ENCODE measurements at places on chromosomes 6 and 20. TPM values are rescaled to one million over a fixed set of nuclear protein-coding genes. Genes with fewer than 3 reads are reported as not detected.
A peak's percentile ranks its signal among the peaks of the same experiment; 100 is the strongest.

GRCh38 chr6:92110403-92110802, 1309.0 kb downstream of the EPHA7 start:
- H3K4me3 ChIP-seq: no peak overlapping the region
- H3K4me1 ChIP-seq: no peaks in the 10 kb centered on the region
- H3K27me3 ChIP-seq: no peaks in the 10 kb centered on the region
- H3K36me3 ChIP-seq: no peaks in the 10 kb centered on the region
- no peak overlapping the region for H3K27ac ChIP-seq

GRCh38 chr6:2899596-2899995, 3.5 kb downstream of the SERPINB9 start:
- H3K36me3 ChIP-seq: peaks cover 76% of the 10 kb centered on the region
- DNase-seq: peak; percentile 73
- peak overlapping the region; percentile 93 for H3K27ac ChIP-seq
- no peaks in the 10 kb centered on the region for H3K27me3 ChIP-seq
- H3K4me1 ChIP-seq: peaks cover 55% of the 10 kb centered on the region

DNA sequence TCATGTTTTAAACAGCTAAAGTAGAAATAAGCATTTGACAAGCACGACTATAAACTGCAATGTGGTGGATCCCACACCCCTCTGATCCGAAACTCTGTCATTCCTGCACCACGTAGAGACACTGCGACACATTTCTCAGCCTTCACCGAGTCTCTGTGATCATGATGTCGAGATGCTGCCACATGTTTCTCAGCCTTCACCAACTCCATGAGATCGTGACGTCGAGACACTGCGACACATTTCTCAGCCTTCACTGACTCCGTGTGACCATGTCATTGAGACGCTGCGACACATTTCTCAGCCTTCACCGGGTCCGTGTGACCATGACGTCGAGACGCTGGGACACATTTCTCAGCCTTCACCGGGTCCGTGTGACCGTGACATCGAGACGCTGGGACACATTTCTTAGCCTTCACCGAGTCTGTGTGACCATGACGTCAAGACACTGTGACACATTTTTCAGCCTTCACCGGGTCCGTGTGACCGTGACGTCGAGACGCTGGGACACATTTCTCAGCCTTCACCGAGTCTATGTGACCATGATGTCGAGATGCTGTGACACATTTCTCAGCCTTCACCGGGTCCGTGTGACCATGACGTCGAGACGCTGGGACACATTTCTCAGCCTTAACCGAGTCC, 143.0 kb downstream of the TTLL2 start:
- H3K27me3 ChIP-seq: peaks cover 4% of the 10 kb centered on the region
- H3K36me3 ChIP-seq: no peaks in the 10 kb centered on the region
- no peak overlapping the region for H3K27ac ChIP-seq
- no peak overlapping the region for H3K4me3 ChIP-seq
- no peak for DNase-seq
- H3K4me1 ChIP-seq: peaks cover 7% of the 10 kb centered on the region

The C20orf141 gene
- total RNA-seq: not detected

The GPX5 gene
- total RNA-seq: not detected
